Left cardiac atrium (tissue), 4 donors: ENCODE measurements at places on chromosomes 11 and 22.

- no peak for DNase-seq
Measured at GRCh38 chr11:11540157-11540556, 81.6 kb downstream of the GALNT18 start.

DNA sequence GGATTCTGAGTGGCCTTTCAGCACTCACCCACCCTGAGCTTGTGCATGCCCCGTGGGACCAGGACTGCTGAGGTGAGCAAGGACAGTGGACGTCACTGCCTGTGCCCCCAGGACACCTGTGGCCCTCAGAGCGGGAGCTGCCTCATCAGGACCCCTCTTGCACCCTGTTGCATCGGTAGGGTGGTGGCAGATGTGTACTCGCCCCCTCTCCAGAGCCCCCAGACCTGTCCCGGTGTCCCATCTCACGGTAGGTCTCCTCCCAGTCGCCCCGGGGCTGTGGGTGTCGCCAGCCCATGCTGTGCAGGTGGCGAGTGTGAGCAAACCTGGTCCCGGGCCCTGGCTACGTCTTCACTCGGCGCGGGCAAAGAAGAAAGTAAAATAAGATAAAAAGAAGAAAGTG is 374.2 kb downstream of the TBC1D22A start:
- no peak for DNase-seq

DNA sequence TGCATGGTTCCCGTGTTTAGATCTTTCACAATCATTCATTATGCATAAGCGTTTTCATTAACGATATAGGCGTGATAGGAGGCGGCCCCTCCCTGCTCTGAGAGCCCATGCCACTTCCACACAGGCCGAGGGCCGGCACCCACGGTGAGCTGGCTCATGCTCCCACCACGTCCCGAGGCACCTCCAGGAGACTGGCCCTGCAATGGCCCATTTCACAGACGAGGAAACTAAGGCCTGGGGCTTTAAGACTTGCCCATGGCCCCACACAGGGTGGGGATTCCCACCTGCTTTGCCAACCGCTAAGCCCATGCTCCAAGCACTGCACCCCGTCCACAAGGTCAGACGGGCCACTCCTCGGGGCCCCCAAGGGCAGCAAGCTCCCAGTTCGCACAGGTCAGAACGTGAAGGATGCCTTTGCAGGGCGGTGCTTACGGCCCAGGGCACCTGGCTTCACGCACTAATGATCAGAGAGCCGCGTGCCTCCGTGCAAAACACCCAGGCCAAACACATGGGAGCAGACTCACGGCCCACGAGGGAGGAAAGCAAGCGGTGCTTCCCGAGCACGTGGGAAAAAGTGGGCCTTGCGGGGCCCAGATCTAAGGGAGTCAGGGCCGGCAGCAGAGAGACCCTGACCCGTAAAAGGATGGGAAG is 8.3 kb downstream of the OSBPL5 start:
- peak; percentile 18 for DNase-seq

GRCh38 chr22:29117799-29118477 is 45.1 kb downstream of the KREMEN1 start:
- no peak for DNase-seq

GRCh38 chr22:36608987-36609386 is 80.0 kb upstream of the EIF3D start:
- no peak for DNase-seq

GRCh38 chr22:43277987-43278601 is 65.1 kb downstream of the SCUBE1 start:
- no peak for DNase-seq

DNA sequence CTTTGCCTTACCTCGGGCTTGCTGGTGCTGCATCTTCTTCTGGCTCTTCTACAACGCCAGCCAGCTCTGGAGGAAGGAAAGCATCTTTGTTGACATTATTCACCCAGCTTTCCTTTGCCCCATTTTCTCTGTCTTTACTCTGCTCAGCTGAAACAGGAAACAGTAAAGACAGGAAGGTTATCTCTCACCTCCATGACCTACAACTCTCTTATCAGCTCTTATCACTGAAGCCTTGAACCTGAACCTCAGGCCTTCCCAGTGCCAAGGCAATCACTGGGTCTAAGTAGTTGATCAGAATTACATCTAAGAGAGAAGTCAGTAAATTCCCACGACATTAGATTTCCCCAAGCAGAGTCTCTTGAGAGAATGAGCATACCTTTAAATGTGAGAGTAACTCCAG is 59.6 kb upstream of the CCDC89 start:
- DNase-seq, result no peak

- peak; percentile 65 for DNase-seq
Measured at GRCh38 chr22:43346521-43346929, 3.4 kb upstream of the SCUBE1 start.

- no peak for DNase-seq
Measured at GRCh38 chr11:63940786-63941185, 2.0 kb downstream of the NAA40 start.

DNA sequence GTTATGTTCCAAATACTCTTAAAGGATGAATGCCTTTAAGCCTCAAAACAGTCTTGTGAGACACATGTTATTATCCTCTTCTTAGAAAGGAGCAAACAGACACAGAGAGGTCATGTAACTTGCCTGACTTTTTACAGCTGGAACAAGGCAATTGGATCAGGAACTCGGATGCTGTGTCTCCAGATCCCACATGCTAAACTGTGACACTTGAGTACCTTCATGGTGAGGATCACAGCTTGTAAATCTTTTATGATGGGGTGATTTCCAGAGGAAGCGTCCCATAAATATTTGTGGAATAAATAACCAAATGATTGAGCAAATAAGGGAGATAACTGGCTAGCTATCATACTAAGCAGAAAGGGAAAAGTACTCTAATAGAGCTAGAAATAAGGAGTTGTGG is 171.2 kb downstream of the C11orf91 start:
- no peak for DNase-seq

DNA sequence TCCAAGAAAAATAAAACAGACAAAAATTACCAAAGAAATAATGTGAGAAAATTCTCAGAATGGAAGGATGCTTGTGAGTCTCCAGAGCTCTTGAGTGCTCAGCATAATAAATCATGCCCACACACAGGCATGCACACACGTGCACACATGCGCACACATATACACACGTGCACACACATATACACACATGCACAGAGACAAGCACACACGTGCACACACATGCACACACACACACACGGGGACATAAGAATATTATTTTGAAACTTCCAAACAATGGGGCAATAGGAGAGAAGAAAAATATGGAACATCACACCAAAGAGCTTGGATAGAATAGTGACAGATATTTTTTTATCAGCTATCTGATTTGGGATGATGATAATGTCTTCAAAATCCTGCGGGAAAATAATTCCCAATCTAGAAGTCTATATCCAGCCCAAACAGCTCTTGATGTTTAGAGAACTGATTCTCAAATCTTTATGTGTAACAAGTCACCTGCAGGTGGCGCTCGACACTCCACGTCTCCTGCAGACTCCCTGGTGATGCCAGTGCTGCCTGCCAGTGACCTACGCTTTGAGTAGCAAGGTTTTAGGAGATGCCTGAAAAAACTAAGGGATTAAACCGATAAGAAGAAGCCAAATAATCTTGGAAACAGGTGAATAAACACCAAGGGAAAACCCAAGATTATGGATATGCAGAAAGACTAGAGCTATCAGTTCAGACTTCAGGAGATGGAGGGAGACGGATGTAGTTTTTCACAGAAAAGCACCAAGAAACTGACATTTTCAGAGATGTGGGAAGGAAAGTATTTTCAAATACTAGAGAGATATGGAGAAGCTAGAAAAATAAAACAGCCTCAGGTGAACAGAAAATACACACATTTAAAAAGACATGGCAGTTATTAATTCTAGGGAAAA is 743.6 kb downstream of the ETS1 start:
- DNase-seq, result peak; percentile 77

DNA sequence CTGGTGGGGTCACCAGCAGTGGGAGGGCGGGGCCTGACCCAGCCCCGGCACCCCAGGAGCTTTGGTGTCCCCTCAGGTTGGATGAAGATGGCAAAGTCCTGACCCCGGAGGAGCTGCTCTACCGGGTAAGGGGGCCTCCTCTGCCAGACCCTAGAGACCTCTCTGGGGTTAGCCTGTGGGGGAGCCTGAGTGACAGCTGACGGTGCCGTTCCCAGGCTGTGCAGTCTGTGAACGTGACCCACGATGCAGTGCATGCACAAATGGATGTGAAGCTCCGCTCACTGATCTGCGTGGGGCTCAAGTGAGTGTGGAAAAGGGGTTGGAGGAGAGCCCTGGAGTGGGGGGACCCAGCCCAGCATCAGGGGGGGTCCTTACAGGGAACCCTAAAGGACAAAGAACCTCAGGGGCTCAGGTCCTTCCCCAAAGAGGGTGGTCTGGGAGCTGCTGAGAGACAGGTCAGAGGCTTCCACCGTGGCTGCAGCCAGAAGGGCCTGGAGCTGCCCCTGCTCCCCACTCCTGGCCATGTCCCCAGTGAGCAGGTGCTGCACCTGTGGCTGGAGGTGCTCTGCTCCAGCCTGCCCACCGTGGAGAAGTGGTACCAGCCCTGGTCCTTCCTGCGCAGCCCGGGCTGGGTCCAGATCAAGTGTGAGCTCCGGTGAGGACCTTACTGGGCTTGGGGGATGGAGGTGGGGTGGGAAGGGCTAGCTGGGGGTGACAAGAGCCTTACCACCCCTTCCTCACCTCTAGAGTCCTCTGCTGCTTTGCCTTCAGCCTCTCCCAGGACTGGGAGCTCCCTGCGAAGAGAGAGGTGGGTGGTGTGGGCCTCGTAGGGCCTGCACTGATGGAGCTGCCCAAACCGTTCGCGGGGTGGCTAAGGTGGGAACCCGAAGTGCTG is 38.6 kb downstream of the SGSM3 start:
- no peak for DNase-seq

DNA sequence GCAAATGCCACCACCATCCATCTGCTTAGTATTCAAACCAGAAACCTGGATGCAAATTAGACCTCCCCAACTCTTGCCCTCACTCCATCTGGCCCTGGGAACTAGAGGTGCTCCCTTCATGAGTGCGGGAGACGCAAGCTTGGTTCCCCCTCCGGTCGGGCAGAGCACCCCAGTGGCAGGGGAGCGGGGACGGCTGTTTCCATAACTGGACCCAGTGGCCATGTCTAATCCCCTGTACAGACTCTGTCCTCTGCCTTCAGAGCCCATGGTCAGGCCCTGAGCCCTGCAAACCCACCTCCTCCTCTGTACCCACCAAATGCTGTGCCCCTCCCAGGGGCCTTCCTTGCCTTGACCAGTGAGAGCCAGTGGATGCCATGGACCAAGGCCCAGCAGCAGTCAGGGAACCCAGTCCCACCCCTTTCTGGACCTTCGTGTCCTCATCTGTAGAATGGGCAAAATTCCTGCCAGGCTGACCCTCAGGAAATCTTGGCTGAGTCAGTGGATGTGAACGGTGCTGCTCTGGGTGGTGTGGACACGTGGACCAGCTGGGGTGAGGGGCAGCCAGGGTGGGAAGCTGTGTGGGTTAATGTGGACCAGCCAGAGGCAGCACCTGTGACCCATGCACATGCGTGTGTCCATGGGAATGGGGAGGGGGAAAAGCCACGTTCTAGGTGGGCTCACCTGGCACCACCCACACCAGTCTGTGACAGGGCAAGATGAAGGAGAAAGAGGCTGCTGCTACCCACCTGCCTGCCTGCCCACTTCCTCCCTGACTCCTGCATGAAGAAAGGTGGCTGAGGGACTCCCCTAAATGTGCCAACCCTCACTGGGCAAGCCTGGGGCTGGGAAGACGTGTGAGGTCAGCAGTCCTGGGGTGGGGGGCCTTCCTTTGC is 72.8 kb downstream of the LRRC32 start:
- DNase-seq, result no peak

- no peak for DNase-seq
Measured at GRCh38 chr11:81959341-81959740, 774.3 kb downstream of the FAM181B start.

GRCh38 chr11:8747173-8747572 is 64.6 kb downstream of the RPL27A start:
- DNase-seq, result no peak

GRCh38 chr11:66855574-66856495 is 1.0 kb upstream of the LRFN4 start:
- peak; percentile 96 for DNase-seq

DNA sequence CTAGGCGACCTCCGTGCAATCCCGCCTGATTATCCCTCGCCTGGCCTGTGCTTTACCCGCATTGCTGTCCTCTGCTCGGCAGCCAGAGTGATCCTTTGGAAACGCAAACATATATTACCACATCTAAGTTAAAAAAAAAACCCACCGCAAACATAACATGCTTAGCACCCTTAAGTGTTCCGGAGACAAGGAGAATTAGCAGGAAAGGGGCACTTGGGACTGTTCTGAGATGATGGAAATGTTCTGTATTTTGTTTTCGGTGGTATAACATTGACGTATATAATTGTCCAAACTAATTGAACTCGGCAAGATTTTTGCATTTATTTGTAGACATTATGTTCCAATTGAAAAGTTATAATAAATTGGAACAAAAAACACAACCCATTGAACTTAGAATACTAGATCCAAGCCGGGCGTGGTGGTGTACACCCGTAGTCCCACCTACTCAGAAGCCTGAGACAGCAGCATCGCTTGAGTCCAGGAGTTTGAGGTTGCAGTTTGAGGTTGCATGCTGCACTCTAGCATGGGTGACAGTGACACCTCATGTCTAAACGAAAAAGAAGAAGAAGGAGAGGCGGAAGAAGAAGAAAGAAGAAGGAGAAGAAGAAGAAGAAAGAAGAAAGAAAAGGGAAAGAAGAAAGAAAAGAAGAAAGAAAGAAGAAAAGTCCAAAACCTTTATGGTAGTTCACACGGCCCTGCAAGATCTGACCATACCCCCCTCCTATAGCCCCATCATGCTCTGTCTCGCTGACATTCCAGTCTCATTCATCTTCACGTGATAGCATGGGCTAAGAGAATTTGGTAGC is 604 bp upstream of the POLR3H start:
- no peak for DNase-seq

- DNase-seq, result no peak
Measured at GRCh38 chr11:9688716-9689511, 25.0 kb downstream of the SWAP70 start.

DNA sequence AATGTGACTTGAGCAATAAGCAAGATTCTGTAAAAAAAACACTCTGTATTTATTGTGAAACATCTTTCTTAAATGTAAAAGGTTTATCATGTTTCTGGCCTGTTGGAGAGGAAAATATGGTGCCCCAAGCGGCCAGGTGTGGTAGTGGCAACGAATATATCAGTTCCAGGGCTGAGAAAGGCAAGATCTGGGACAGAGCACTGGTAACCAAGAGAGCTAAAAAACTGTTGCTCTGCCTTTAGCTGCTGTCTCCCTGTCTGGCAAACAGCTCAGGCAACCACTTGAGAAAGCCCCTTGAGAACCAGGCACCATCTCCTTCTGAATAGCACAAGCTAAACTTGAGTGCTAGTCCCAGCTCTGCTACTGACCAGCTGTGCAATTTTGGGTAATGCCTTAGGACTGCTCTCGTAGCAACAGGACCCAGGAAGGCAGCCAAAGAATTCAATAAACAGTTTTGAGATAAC is 129.9 kb downstream of the KCNC1 start:
- no peak for DNase-seq

- no peak for DNase-seq
Measured at GRCh38 chr11:33721426-33721825, 14.8 kb downstream of the CD59 start.
